ENCODE measurements at places on chromosomes 5 and 9.

DNA sequence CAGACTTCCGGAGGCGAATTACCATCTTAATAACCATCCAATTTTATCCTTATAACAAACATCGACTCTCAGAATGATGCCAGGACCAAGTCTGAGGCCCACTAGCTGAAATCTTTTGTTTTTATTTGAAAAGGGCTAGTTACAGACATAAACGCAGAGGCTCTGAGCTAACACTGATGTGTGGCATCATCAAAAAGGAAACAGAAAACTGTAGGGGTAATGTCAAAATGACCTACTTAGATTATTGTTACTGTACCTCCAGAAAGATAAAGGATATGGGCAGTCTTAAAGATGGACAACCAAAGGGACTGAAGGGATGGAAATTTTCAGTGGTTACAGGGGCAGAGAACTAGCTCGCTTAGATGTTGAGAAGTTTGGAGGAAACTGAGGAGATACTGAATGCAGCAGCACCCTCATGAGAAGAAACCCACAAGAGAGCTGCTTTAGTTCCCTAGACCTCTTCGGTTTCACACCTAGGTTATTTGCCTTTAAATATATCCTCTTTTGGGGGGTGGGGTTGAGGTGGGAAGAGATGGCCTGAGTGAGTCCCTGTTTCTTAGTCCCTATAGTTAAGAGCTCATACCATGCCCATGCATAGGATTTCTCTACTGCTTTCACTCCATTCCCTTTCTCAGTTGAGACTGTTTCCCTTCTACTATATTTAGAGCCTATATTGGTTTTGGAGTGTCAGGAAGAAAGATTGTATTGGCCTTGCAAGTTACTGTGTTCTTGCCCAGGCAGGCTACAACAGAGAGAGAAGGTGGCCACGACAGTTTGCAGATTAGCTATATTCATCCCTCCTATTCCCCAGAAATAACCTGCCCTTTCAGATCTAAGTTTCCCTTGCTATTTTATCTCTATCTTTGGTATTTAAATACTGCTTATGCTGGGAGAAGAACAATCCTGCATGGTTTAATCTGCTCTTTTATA is 320.4 kb upstream of the EFNA5 start:
- no peak for DNase-seq

DNA sequence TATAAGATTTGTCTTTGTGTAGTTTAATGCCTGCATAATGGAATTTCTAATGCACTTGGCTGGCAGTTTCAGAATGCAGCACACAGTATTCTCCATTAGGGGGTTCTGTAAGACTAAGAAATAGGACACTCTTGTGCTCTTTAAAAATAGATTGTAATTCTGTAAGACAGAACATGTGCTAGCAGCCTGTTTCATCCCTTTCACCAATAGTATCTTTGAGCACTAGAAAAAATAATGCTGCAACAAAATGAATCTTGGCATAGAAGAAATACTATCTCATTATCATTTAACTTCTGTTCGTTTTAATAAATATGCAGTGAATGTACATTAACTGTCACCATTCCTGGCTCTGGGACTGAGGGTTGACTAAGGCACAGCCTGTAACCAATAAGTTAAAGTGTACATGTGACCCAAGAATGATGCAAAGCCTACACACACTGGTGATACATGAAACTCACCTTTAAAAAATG is 23.8 kb upstream of the ZNF622 start:
- peak; percentile 29 for DNase-seq

DNA sequence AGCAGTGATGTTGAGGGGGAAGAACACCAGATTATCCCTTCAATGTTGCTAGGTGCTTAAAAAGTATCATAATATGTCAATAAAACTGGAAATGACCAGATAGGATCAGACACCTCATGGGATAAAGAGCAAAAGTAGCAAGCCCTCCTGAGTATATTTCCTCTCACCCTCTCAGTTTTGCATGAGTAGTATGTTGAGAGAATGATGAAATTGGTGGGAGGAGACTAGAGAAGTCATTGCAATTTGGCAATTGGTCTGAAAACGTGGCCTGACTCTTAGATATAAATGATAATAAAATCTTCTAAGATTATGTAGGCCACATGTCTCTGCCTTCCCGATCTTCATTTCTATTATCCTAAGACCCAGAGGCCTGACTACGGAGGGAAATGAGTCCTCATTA is 151.2 kb upstream of the ARRDC3 start:
- no peak for DNase-seq

GRCh38 chr9:137589441-137590122 is 730 bp downstream of the ZMYND19 start:
- DNase-seq, result no peak

DNA sequence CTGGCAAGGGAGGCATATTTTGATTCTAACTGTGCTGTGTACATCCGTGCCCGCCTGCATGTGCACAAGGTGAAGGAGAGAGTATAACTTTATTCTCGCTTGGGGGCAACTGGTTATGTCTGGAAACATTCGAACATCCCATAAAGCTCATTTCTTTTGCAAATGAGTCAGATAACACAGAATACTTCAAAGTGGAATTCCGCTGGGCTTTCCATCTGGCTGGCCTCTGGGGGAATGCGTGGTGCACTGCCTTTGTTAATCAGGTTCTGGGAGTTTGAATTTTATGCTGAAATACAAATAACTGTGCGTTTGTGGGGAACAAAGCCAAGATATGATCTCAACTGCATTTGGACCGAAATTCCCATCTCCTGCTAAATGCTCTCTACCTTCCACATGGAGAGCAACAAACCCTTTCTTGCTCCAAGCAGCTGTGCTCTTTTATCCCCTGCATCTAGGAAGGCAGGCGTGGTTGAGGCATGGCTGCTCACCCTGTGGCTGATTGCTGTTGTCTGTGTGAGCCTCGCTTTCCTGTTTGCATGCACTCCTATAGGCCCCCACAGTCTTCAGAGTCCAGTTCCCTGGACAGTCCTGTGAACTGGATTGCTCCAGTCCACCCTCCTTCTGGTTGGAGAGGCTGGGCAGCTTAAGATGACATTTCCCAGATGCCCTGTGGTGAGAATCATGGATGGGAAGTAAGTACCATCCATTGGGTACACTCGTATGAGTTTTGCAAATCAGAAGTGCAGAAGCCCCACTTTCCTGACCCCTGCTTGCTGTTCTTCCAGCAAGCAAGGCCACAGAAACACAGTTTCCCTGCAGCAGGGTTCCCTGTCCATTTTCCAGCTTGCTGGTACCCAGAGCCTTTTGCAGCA is 82.9 kb upstream of the ALDH1B1 start:
- no peak for DNase-seq

GRCh38 chr5:175321927-175322532 is 122.0 kb downstream of the DRD1 start:
- no peak for DNase-seq

DNA sequence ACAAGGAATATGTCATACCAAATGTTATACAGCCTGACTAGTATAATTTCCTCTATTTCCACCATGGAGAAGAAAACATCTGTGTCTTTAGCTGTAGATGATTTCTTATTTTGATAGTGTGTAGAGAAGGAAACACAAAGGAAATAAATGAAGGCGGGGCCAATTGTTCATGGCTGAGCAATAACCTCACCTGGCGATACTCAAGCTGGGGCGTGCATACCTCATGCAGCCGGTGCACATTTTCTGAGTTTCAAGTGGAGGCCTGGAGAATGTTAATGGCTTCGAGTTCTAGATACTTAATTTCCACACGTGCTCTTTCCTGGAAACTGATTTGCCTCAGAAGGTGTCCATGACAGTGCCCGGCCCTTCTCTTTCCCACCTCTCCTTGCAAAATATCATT is 127.4 kb upstream of the TAF11L2 start:
- no peak for DNase-seq
